ENCODE measurements at places on chromosomes 5 and 9. TPM values are rescaled to one million over a fixed set of nuclear protein-coding genes. Genes with fewer than 3 reads are reported as not detected.

DNA sequence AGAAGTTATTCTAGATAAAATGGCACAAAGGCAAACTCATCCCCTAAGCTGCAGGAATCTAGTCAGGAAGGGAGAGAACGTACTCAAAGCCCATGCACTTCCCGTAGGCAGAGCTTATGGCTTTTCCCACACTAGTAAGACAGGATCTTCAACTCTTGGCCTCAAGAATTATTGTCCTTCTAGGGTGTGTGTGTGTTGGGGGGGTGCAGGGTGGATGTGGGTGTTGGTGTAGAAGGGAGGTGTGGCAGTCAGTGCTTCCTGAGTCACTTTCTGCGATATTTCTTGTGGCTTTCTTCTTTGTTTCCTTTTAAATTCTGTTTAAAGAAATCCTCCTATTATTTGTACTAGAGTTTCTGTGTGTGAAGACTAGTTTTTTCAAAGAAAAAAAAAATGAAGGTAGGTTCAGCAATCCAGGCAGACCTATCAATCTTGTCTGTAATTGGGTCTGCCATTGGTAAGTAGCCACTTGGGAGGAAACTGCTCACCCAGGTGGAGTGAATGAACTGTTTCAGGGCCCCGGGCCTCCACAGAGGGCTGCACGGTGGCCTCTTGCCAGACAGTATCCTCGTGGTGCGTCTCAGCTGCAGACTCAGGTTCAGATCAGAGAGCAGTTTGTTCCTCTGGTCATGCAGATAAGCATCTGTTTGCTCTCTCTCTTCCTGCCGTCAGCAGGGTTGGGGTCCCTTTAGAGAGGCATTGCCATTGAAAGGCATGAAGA lies 131.9 kb downstream of the NPR3 start:
- no peak for DNase-seq
- H3K27me3 ChIP-seq: no peaks in the 10 kb centered on the region
- H3K4me1 ChIP-seq: no peaks in the 10 kb centered on the region
- no peak overlapping the region for H3K4me3 ChIP-seq

GRCh38 chr5:533243-533954 lies 9.2 kb upstream of the SLC9A3 start:
- no peaks in the 10 kb centered on the region for H3K4me1 ChIP-seq
- no peak overlapping the region for H3K4me3 ChIP-seq
- no peak for DNase-seq
- peaks cover 27% of the 10 kb centered on the region for H3K27me3 ChIP-seq

GRCh38 chr9:134885679-134886412 lies 5.2 kb downstream of the FCN2 start:
- no peaks in the 10 kb centered on the region for H3K36me3 ChIP-seq
- H3K4me1 ChIP-seq: no peaks in the 10 kb centered on the region
- no peak for DNase-seq
- no peak overlapping the region for H3K4me3 ChIP-seq
- H3K27me3 ChIP-seq: no peaks in the 10 kb centered on the region

DNA sequence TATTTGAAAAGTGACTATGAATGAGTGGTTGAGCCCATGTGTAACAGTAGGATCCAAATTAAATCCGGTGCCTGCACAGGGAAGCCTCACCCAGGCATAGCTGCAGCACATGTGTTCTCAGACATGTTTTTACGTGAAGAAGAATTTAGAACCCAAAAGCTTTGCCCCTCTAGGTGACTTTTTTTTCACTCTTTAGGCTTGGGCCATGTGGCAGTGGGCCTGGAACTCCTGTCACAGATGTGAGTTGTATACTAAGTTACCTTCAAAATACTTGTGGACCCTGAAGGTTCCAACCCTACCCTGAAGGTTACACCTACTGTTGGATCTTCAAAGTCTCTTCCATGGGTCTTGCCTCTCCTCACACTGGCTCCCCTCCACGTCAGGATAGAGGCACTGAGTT lies 146.6 kb downstream of the GAS1 start:
- no peaks in the 10 kb centered on the region for H3K27me3 ChIP-seq
- no peak overlapping the region for H3K27ac ChIP-seq
- peak; percentile 91 for DNase-seq
- H3K4me3 ChIP-seq: no peak overlapping the region
- H3K36me3 ChIP-seq: no peaks in the 10 kb centered on the region

DNA sequence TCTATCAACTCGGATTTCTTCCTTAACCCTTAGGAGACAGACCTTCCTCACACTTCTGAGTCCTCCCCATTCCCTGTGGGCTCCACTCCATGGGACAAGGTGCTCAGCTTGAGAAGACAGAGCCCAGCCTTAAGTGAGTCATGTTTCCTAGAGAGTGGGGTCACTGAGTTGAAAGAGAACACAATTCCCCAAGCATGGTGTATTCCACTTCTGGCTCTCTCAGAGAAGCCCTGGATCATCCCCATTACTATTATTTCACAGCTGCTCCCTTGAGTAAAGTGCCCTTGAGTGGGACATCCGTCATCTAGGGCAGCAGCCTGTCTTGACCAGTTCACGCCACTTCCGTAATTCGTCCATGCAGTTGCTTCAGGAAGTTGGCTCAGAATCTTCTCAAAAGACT lies 604.8 kb downstream of the BNC2 start:
- H3K36me3 ChIP-seq: no peaks in the 10 kb centered on the region
- no peak for DNase-seq
- H3K4me3 ChIP-seq: no peak overlapping the region
- H3K27ac ChIP-seq: no peak overlapping the region
- H3K27me3 ChIP-seq: peaks cover 4% of the 10 kb centered on the region

DNA sequence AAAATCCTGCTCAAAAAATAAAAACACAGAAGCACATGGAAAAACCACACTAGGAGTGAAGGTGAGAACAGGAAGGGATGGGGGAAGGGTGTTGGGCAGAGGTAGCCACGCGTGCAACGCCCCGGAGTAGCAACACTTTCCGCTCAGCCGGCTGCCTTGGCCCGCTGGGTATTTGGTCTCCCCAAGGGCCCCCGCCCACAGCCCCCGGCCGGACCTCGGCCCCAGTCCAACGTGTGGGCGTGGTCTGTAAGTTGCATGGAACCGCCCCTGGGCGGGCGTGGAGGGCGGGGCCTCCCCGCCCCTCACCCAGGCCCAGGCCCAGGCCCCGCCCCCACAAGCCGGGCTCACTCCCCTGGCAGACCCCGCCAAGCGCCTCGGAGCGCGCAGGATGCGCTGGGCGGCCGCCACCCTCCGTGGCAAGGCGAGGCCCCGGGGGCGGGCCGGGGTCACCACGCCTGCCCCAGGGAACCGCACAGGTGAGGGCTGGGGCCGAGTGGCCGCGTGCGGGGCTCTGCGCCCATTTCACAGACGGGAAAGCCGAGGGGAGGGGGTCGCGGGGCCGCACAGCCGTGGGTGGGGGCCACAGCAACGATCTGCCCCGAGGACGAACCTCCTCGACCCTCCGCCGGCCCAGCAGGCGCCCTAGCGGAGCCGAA lies at the start of gene SUSD3:
TSS of gene SUSD3 (plus strand) at position 347 of the 656 bp plus-strand sequence. CDS start at position 389, 42 bp downstream.
- H3K4me1 ChIP-seq: peaks cover 31% of the 10 kb centered on the region
- H3K27ac ChIP-seq: peak within 1 kb of the TSS; percentile 52
- no peaks in the 10 kb centered on the region for H3K36me3 ChIP-seq
- no peak for DNase-seq
- H3K4me3 ChIP-seq: peak within 1 kb of the TSS; percentile 55
- H3K27me3 ChIP-seq: no peaks in the 10 kb centered on the region

DNA sequence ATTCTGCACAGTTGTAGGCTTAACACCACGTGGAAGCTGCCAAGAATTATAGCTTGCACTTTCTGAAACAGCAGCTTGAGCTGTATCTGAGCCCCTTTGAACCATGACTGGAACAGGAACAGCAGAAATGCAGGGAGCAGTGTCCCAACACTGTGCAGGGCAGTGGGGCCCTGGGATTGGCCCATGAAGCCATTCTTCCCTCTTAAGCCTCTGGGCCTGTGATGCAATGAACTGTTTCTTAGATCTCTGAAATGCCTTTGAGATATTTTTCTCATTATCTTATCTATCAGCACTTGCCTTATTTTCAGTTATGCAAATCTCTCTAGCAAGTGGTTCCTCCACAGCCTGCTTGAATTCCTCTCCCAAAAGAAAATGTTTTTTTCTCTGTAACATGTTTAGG lies 87.0 kb upstream of the MTAP start:
- no peaks in the 10 kb centered on the region for H3K4me1 ChIP-seq
- no peak overlapping the region for H3K27ac ChIP-seq
- H3K4me3 ChIP-seq: no peak overlapping the region
- DNase-seq: no peak
- no peaks in the 10 kb centered on the region for H3K36me3 ChIP-seq

DNA sequence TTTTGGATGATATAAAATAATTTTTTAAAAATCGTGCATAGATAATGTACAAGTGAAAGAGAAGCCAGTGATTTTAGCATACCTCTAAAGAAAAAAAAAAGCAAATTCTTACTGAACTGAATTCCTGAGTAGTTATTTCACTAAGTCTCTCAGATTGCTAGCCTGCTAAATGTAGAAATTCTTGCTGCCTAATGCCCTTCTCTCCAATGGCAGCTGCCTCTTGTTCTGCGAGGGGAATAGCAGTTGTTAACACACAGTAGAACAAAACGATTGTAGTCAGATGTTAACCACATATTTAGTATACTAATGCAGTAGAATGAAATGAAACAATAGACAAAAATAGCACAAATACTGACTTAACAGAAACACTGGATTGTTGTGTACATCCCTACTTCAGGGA lies 26.8 kb downstream of the SMAD5 start:
- no peak overlapping the region for H3K27ac ChIP-seq
- peaks cover 71% of the 10 kb centered on the region for H3K4me1 ChIP-seq
- H3K27me3 ChIP-seq: no peaks in the 10 kb centered on the region
- no peak overlapping the region for H3K4me3 ChIP-seq

GRCh38 chr9:1362845-1363244 lies 312.7 kb downstream of the DMRT2 start:
- H3K36me3 ChIP-seq: no peaks in the 10 kb centered on the region
- H3K4me1 ChIP-seq: no peaks in the 10 kb centered on the region
- H3K4me3 ChIP-seq: no peak overlapping the region
- no peak overlapping the region for H3K27ac ChIP-seq
- DNase-seq: no peak

GRCh38 chr5:179161901-179162300 lies 101.7 kb downstream of the ZNF354C start:
- H3K27ac ChIP-seq: no peak overlapping the region
- H3K4me3 ChIP-seq: no peak overlapping the region
- no peaks in the 10 kb centered on the region for H3K36me3 ChIP-seq
- no peaks in the 10 kb centered on the region for H3K27me3 ChIP-seq
- peaks cover 5% of the 10 kb centered on the region for H3K4me1 ChIP-seq

DNA sequence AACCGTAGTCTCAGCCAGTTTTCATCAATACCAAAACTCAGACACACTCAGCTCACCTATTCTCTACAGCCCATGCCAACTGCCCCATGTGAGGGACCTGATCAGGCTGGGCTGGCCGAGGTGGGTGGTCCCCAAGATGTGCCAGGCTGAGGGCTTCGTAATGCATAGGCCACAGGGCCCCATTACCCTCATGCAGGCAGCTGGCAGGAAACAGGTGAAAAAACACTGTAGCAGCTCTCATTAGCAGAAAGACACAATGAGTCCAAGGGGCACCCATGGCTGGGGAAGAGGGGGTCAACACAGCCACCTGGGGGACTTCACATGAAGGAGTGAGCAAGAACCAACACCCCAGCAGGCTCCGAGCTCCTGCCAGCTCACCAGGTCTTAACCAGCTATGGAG lies 8.2 kb downstream of the IPPK start:
- DNase-seq: no peak
- no peaks in the 10 kb centered on the region for H3K27me3 ChIP-seq
- H3K36me3 ChIP-seq: peaks cover 3% of the 10 kb centered on the region
- H3K27ac ChIP-seq: no peak overlapping the region
- H3K4me3 ChIP-seq: no peak overlapping the region

DNA sequence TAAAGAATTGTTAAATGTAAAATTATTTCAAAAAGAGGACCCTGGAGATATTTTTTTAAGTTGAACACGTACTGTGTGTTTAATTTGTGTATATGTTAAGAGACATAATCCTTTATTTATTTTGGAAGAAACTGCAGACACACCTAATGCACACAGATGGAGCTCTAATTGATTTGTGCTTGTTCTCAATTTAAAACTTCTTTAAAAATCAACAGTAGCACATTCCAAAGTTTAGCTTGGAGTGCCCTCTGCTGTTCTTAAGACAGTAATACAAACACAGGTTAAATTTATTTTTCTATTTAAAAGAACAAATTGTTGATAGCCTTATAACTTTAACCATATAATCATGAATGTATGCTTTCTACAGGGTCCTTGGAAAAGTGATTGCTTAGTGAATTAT lies 277.6 kb upstream of the ADAMTS16 start:
- no peaks in the 10 kb centered on the region for H3K36me3 ChIP-seq
- no peak for DNase-seq
- H3K27ac ChIP-seq: no peak overlapping the region
- no peaks in the 10 kb centered on the region for H3K4me1 ChIP-seq

- no peak overlapping the region for H3K27ac ChIP-seq
- H3K4me1 ChIP-seq: no peaks in the 10 kb centered on the region
- H3K36me3 ChIP-seq: no peaks in the 10 kb centered on the region
- no peaks in the 10 kb centered on the region for H3K27me3 ChIP-seq
- no peak for DNase-seq
Measured at GRCh38 chr5:157295247-157295646, 29.3 kb downstream of the CYFIP2 start.

GRCh38 chr5:154351566-154351965 lies 94.2 kb upstream of the SAP30L start:
- H3K27me3 ChIP-seq: no peaks in the 10 kb centered on the region
- no peak overlapping the region for H3K27ac ChIP-seq
- peaks cover 8% of the 10 kb centered on the region for H3K4me1 ChIP-seq
- no peak for DNase-seq
- no peak overlapping the region for H3K4me3 ChIP-seq

- peak; percentile 62 for DNase-seq
- H3K27ac ChIP-seq: no peak overlapping the region
- H3K4me3 ChIP-seq: no peak overlapping the region
- H3K36me3 ChIP-seq: no peaks in the 10 kb centered on the region
Measured at GRCh38 chr9:105911104-105911911, 217.0 kb downstream of the TMEM38B start.

DNA sequence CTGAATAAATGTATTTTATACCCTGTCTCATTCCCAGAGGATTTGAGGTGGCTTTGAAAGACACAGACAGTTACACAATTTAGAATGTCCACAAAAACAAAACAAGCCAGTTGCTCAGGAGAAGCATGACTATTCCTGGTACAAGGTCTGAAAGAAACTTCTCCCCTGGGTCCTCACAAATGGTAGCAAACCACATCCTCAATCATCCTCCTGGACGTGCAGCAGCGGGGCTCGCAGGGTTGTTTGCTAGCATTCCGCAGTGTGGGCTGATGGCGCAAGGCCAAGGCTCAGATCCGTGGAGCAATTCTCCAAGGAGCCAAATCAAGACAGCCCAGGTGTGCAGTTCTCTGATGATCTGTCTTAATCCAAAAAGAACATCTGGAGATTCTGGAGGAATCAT lies 210.3 kb downstream of the ACTL7B start:
- H3K27me3 ChIP-seq: no peaks in the 10 kb centered on the region
- no peak overlapping the region for H3K4me3 ChIP-seq
- H3K4me1 ChIP-seq: no peaks in the 10 kb centered on the region

Gene BRINP1
- not detected for total RNA-seq

Gene AMBP
- not detected for total RNA-seq

Gene FOXD4L3
- total RNA-seq: not detected

Gene LCN12
- not detected for total RNA-seq

Gene MAT2B
- 54.8 TPM for total RNA-seq

Gene ADCY2
- 5.1 TPM for total RNA-seq
